Vagina (tissue), 2 donors: ENCODE measurements at places on chromosomes 11 and 22. TPM values are rescaled to one million over a fixed set of nuclear protein-coding genes. Genes with fewer than 3 reads are reported as not detected.

- DNase-seq, result peak; percentile 29
- no peaks in the 10 kb centered on the region for H3K4me1 ChIP-seq
- H3K27me3 ChIP-seq, result no peaks in the 10 kb centered on the region
- H3K36me3 ChIP-seq, result no peaks in the 10 kb centered on the region
- H3K4me3 ChIP-seq, result no peak overlapping the region
- no peak overlapping the region for H3K27ac ChIP-seq
Observed at GRCh38 chr11:36744375-36745168, 146.5 kb upstream of the RAG2 start.

DNA sequence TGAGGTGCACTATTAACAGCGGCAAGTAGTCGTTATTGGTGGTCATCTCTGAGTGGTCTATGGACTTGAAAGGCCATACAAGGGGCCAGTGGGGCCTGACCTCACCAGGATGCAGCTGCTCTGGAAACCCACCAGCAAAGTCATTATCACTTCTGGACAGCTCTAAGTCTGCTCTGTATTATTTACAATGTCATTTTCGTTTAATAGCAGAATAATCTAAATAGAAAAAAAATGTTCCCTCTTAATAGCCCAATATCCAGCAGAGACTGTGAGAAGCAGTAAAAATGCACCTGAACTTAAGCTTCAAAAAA, 85.0 kb upstream of the EED start:
- no peak for DNase-seq
- no peaks in the 10 kb centered on the region for H3K27me3 ChIP-seq
- H3K4me3 ChIP-seq, result no peak overlapping the region
- H3K4me1 ChIP-seq, result peaks cover 30% of the 10 kb centered on the region
- H3K27ac ChIP-seq, result no peak overlapping the region

GRCh38 chr11:43943931-43944751, 1.7 kb downstream of the C11orf96 start:
- H3K4me3 ChIP-seq, result peak overlapping the region; percentile 73
- peaks cover 23% of the 10 kb centered on the region for H3K4me1 ChIP-seq

DNA sequence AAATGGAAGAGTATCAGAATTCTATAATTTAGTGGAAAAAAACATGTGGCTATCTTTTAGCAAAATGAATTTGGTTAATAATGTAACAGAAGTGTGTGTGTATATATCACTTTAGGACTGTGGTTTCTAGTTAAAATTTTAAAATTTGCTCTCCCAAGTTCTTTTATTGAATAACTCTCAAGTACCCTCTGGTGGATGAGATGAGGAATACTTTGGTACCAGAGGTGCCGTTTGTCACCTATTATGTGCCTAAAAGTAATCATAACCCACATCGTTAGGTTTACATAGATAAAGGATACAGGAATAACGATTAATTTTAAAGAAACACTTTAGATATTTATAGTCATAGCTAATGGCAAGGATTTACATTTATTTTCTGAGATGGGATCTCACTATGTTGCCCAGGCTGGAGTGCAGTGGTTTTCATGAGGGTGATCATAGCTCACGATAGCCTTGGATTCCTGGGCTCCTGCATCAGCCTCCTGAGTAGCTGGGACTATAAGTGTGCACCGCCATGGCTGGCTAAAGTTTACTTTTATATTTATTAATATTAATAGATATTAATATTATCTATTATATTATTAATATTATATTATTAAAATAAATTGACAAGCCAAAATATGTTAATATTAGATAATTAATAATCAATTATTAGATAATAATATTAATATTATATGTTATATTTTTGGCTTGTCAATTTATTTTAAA, 66.7 kb upstream of the CAPRIN1 start:
- H3K36me3 ChIP-seq, result no peaks in the 10 kb centered on the region
- H3K4me1 ChIP-seq, result no peaks in the 10 kb centered on the region
- no peak overlapping the region for H3K4me3 ChIP-seq
- H3K27me3 ChIP-seq, result no peaks in the 10 kb centered on the region

DNA sequence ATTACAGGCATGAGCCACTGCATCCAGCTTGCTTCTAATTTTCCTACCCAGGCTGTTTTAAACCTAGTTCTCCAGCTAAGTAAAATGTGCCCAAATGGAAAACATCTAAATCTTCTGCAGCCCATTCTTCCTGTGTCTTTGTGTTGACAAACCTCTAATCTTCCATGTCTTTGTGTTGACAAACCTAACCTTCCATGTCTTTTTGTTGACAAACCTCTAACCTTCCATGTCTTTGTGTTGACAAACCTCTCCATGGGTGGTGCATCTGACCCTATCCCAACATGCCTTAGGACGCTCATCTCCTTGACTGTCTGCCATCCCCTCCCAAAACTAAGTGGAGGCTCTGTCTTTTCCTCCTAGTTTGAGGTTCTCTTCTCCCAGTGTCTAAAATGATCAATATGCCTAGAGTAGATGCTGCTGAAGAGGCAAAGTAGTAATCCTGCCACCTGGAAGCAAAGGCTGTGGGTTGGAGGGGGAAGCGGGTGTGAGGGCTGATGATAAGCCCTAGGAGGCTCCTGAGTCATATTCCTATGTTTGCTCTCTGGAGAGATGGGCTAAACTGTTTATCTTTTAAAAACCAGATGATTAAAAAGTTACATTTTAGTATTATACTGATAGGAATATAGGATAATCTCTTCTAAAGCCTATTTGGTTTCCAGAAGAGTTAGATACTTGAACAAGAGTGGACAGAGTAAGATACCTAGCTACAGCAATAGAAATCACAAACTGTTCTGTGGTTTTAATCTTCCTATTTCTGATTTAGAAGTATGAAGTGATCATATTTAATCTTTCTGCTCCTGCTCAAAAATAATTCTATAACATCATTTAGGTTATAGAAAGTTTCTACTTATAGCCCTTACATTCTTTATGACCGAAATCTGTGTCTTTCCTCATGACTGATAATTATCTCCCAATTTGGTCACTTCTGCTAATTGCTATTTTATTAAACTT, 7.9 kb downstream of the FEN1 start:
- H3K36me3 ChIP-seq, result no peaks in the 10 kb centered on the region
- no peak for DNase-seq
- peaks cover 5% of the 10 kb centered on the region for H3K4me1 ChIP-seq
- no peak overlapping the region for H3K4me3 ChIP-seq
- H3K27ac ChIP-seq, result no peak overlapping the region

DNA sequence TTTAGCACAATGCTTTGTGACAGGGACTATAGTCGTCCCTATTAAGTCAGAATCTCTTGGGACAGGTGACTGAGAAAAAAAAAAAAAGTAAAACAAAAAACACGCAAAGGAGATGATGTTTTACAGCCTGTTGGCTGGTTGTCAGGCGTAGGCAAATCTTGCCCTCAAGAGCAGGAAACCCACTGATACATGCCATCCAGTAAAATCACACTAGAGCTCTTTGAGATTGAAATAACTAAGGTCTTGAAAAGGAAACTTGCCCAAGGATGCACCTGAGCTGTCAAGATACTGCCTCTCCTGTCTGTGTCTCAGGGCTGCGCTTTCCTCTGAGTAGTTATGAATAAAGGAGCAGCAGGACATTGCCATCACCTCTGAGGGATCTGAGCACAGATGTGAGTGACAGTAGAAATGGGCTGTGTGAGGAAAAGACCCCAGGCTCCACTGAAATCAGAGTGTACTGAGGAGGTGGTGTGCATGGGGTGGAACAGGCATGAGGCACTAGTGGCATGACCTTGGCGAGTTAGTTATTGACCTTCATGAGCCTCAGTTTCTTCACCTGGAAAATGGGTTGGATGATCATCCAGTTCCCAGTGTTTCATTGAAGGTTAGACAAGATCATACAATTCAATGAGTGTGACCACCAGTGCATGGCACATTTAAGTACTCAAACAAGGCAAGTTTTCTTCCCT, 23.3 kb downstream of the MICAL2 start:
- no peaks in the 10 kb centered on the region for H3K36me3 ChIP-seq
- no peak overlapping the region for H3K27ac ChIP-seq
- no peaks in the 10 kb centered on the region for H3K27me3 ChIP-seq
- H3K4me3 ChIP-seq, result no peak overlapping the region

MUC6 gene
- not detected for total RNA-seq

TMX2 gene
- total RNA-seq, result 44.4 TPM

ATL3 gene
- total RNA-seq, result 72.2 TPM
